ENCODE measurements at places on chromosomes 12 and 14. TPM values are rescaled to one million over a fixed set of nuclear protein-coding genes. Genes with fewer than 3 reads are reported as not detected.

DNA sequence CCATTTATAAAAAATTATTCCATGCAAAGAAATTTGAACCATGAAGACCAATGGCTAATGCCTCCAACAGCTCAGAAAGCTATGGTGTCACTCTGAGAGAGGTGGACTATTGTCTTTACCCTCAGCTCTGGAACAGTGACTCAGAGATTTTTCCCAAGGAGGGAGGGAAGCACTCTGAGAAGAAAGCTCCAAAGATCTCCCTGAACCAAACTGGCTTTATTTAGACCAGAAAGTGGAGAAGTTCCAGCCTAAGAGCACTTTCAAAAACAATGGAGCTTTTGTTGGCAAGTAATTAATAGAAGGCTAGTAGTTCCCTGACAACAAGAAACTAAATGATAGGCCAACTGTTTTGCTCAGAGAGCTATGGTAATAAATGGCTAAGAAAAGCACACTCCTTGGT is 599.9 kb upstream of the MDGA2 start:
- no peak for DNase-seq

GRCh38 chr12:101027200-101027599 is 182.8 kb downstream of the SLC5A8 start:
- DNase-seq = no peak

The FAM181A gene
- not detected for total RNA-seq

DNA sequence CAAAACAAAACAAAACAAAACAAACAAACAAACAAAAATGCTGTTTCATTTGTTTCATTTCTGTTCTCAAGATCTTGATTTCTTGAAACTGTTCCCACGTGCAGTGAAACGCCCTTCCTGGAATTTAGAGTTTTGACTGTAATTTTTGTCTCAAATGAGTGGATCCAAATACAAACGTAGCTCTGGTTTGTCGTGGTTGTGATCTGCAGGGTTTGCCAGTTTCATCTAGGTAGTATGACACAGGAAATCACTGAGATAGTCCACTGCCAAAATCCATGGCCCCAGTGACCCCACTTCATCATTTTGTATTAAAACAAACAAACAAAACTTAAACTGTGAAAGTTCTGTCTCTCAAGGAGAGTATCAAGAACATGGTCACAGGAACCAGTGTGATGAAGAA is 838.6 kb downstream of the BCL11B start:
- no peak for DNase-seq

- DNase-seq = no peak
These were observed 124.4 kb downstream of the SLC25A21 start for GRCh38 chr14:37047996-37048395.

DNA sequence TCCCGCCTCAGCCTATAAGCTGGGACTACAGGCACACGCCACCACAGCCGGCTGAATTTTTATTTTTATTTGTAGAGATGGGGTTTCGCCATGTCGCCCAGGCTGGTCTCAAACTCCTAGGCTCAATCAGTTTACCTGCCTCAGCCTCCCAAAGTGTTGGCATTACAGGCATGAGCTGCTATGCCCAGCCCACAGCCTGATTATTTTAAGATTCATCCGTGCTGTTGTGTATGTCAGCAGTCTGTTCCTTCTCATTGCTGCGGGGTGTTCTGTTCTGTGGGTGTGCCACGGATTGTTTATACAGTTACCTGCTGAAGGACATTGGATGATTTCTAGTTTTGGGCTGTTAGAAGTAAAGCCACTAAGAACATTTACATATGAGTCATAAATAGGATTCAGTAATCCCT is 9.6 kb upstream of the EP400 start:
- DNase-seq = no peak

All from progenitor cell of endocrine pancreas (in vitro differentiated cells).